ENCODE measurements at places on chromosomes 7 and 10. TPM values are rescaled to one million over a fixed set of nuclear protein-coding genes. Genes with fewer than 3 reads are reported as not detected.

DNA sequence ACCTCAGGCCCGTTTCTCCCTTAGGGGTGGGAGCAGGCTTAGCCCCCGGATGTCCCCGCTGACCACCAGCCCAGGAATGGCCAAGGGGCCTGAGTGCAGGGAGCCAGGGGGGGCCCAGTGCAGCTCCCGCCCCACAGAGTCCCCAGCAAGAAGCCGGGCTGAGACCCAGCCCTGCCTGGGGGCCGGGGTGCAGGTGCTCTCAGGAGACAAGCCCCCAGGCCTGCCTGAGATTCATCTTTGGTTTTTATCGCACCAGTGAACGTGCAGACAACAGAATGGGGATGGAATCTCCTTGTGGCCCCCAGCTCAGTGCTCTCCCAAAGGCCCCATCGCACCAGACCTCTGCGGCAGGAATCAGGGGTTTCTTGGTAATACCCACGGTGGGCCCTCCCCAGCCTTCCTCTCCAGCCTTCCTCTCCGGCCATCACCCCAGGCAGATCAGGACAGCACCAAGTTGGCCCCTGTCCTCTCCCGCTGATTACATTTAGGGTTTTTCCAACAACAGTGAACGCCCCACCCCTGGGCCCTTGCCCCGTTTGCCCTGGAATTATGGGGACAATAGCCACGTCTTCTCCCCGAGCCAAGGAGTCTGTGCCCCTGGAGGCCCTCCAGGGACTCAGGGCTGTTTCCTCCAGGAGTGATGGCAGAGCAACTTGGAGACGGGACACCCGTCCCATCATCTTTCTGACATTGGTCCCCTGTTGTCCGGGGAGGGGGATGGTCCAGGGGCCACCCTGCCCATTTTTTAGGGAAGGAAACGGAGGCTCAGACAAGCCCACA is 22.4 kb downstream of the ADAP1 start:
- DNase-seq, result no peak

DNA sequence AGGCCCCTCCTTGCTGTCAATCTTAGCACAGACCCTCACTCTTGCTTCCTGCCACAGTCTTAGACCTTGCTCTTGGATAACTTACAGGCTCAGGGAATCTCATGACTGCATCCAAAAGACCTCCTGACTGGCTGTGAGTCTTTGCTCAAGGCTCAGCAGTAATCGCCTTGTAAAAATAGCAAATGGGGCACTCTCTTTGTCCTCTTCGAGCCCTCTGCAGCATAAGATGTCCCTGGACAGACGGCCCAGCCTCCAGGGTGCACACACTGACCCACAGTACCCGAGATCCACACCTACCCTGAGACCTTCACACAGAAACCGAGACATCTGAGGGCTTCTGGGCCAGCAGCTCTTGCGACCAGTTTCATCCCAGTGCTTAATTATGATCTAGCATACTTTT is 65.9 kb upstream of the DDC start:
- no peak for DNase-seq

GPR26 gene
- not detected for total RNA-seq

GPR15LG gene
- not detected for total RNA-seq

All from HCT116 (cell line).